ENCODE measurements at places on chromosomes 1 and 21.
A peak's percentile ranks its signal among the peaks of the same experiment; 100 is the strongest.

- no peak for DNase-seq
These were observed 101.5 kb upstream of the ADGRL2 start for GRCh38 chr1:81699234-81699633.

- no peak for DNase-seq
These were observed 84.7 kb downstream of the TRIM11 start for GRCh38 chr1:228321895-228322294.

DNA sequence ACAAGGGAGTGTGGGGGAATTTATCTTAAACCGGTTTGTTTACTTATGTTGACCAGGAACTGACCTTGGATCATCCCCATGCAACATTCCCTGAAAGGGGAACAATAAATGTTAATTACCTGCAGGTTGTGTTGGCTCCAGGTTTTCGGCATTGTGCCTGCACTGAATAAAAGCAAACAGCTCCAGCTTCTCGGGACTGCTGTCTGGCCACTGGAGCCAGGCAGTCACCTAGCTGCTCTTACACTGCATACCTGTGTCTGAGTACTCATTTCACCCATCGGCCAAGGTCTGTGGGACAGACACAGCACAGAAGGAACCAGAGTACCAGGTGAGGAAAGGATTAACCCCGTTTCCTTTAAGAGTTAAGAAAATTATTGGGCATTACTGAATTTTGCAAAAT is 32.7 kb upstream of the CTBS start:
- no peak for DNase-seq

GRCh38 chr1:4267381-4268261 is 367.5 kb upstream of the C1orf174 start:
- no peak for DNase-seq

GRCh38 chr1:160888926-160889325 is 3.9 kb upstream of the ITLN1 start:
- DNase-seq, result no peak

GRCh38 chr1:91680556-91681155 is 180.0 kb downstream of the CDC7 start:
- no peak for DNase-seq

DNA sequence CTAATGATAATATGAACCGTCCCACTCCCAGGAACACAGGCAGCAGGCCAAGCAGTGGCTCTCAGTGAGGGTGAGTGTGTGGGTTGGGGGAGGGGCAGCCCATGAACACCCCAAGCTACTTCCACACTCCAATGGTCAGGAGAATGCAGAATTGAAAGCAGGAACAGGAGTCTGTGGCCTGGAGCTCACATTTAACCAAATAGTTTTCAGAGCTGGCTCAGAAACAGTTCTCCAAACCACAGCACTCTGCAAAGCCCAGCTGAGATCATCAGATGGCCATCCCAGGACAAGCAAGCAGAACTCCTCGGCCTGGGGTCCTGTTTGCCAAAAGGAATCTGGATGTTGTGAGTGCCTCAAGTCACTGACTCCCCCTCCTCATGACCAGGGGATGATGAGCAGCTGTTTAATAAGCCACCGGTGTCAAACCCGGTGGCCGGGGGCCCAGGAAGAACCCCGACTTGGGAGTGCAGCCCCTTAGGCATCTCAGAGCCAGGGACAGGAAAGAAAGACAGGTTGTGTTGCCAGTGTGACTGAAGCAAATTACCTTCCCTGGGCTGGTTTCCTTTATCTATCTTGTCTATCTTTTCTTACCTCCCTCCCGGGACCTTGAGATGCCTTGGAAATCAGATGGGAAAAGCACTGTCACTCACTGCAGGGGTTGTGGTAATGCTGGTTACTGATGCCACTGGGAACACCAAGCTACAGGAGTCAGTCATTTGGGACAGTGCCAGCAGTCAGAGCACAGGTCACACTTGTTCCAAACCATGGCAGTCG is 20.4 kb downstream of the DEGS1 start:
- peak; percentile 62 for DNase-seq

DNA sequence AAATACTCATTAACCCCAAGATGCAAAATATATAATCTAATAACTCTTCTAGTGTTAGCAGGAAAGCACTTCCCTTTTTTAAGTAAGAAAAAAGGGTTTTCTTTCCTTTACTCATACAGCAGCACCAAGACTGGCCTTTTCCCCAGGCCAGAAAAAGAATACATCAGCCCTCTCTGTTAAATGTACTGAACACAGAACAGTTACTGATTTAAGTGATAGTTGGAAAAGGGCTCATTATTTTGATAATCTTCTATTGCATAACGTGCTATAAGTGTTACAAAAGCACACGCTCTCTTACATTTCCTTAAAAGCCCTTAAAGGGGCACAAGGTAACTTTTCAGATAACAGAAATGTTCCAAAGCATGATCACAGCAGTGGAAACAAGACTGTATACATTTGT is 142.9 kb downstream of the TIAM1 start:
- no peak for DNase-seq

DNA sequence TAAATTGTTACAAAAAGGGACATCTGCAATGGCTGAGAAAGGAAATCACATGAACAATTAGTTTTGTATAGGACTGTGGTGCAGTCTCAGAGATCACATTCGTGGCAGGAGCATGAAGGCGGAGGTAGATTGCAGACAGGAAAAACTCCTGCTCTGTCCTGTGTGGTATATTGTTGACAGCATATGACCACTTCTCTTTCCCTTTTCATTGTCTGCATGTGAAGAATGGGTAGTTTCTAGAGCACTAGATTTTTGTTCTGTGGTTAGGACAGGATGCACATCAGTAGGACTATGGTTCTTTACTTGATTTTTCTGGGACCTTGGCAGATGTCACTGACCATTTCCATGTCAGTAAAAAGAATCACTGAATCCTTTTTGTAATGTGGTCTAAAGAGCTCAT is 625.9 kb upstream of the PKN2 start:
- DNase-seq, result no peak

DNA sequence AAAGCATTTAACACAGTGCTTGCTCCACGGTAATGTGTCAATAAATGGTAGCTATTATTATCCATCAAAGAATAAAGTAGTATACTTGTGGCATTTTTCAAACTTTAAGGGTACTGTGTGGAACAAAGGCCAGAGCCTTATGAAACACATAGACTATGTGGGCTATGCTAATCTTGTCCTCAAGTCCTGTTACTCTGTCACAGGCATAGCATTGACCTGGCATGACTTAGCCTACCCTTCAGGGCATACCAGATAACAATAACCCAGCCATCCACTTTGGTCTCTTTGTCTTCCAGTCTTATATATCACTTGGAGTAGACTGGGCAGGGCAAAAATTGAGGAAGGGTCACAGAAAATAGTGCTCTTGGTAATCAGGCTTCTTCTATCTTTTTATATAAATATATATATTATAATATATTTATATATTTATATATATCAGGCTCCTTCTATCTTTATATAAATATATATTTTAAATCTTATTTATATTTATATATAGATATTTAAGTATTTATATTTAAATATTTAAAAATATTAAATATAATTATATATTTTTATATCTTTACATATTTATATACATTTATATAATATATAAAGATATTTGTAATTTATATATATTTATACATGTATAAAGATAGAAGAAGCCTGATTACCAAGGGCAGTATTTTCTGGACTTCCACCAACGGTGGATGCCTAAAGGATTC is 66.1 kb upstream of the CNN3 start:
- no peak for DNase-seq

DNA sequence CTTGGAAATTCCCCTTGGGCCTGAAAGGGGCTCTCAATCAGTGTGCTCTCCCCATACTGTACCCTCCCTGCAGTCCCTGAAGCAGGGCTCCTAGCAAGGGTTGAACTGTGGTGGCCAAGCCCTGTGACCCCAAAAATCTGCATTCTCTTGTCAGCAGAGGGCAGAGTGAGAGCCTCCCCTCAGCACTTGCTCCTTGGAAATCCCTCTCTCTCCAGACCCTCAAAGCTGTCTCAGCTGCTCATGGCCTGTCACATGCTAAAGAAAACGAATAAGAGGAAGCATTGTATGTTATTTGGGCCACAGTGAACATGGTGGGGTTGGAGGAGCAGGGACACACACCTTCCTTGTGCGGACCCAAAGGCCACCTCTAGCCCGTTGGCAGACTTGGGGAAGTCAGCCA is 47.2 kb upstream of the SYNC start:
- no peak for DNase-seq

- no peak for DNase-seq
These were observed 35.6 kb downstream of the PRDM15 start for GRCh38 chr21:41843584-41843983.

GRCh38 chr1:41874151-41874719 is 44.5 kb downstream of the HIVEP3 start:
- DNase-seq, result no peak

DNA sequence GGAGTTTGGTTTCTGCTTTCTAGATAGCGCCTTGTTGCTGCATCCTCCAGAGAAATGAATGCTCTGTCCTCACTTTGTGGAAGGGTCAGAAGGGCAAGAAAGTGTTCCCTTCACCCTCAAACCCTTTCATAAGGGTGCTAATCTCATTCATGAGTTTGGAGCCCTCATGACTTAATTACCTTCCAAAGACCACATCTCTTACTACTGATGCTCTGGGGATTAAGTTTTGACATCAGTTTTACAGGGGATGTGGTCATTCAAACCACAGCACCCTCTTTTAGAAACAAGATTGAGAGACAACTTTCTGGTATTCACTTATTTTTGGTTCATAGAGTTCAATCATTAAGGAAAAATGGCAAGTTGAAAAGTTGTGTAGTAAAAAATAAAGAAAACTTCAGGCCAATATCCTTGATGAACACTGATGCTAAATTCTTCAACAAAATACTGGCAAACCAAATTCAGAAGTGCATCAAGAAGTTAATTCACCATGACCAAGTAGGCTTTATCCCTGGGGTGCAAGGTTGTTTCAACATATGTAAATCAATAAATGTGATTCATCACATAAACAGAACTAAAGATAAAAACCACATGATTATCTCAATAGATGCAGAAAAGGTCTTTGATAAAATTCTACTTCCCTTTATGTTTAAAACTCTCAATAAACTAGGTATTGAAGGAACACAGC is 442.1 kb downstream of the PTBP2 start:
- DNase-seq, result peak; percentile 58

DNA sequence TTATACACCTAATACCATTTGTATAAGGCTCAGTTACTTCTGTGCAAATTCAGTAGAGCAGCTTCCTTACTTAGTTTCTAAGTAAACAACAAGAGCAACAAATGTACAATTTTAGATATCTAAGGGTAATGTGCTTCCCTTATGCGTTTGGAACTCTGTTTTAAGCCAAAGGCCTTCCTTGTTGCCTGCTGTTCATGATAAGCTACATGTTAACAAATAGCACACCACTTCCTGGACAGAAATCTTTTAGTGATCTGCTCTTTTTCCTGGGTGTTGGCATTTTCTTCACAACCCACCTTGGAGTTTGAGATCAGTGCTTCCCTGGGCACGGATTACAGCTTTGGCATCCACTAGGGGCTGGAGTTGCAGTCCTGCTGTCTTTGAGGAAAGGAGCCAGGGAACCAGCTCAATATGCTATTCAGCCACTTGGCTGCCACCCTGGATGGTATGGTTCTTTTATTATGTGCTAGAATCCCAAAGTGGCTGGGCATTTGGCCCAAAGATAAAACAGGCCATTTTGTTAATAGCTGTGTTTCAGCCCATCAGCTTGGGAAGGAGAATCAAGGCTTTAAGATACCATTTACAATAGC is 55.6 kb upstream of the ADAR start:
- DNase-seq, result no peak

- DNase-seq, result no peak
These were observed 3.5 kb downstream of the FUBP1 start for GRCh38 chr1:77975386-77975785.

- no peak for DNase-seq
These were observed 478.2 kb downstream of the NPHP4 start for GRCh38 chr1:5513846-5514526.

GRCh38 chr1:189312499-189312898 is 1165.2 kb downstream of the BRINP3 start:
- DNase-seq, result no peak

GRCh38 chr21:33058957-33059356 is 11.0 kb upstream of the OLIG1 start:
- DNase-seq, result peak; percentile 72

- no peak for DNase-seq
These were observed 111.3 kb downstream of the RPS6KC1 start for GRCh38 chr1:213162338-213162737.

DNA sequence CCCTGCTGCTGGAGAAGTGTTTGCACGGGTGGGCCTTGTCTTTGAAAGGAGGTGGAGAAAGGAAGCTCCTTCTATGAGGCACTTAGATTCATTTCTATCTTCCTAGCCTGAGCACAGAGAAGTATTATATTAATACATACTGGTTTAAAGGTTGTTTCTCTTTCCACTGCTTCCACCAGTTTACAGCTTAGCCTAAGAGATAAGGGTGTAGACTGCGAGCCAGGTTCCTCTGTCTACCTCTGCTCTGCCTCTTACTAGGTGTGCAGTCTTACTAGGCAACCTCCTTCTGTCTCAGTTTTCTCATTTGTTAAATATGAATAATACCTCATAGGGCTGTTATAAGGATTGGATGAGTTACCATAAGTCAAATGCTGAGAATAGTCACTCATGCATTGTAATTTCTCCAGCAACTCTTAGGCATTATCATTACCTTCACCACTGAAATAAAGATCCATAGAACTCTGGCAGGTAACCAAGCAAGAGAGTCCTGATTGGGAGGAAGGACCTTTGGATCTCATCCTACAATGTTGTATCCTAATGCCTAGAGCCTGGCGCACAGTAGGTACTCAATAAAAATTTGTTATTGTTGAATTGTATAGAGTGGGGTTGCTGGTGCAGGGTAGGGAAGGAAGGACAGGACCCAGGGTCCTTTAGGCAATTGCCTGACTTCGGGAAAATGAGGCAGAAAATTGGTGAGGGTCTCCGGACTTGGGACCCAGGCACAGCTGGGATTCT is 95.1 kb downstream of the TBX19 start:
- DNase-seq, result no peak

DNA sequence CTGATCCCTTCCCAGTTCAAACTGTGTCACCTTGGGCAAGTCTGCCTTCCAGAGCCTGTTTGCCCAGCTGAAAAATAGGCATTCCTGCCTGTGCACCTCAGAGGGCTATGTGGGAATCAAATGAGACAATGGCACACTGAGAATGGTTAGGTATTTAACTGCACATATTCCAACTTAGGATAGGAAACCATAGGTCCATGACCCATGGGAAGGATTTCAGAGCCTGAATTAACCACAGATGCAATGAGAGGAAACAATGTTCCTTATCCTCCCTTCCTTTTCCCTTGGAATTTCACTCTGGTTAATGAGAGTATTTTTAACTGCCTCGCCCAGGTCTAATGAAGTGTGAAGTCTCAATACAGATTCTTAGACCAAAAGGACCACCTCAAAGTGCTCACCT is 12.7 kb downstream of the PAFAH2 start:
- no peak for DNase-seq

Data from NB4 (cell line).